ENCODE measurements at places on chromosomes 11 and 22. TPM values are rescaled to one million over a fixed set of nuclear protein-coding genes. Genes with fewer than 3 reads are reported as not detected.

DNA sequence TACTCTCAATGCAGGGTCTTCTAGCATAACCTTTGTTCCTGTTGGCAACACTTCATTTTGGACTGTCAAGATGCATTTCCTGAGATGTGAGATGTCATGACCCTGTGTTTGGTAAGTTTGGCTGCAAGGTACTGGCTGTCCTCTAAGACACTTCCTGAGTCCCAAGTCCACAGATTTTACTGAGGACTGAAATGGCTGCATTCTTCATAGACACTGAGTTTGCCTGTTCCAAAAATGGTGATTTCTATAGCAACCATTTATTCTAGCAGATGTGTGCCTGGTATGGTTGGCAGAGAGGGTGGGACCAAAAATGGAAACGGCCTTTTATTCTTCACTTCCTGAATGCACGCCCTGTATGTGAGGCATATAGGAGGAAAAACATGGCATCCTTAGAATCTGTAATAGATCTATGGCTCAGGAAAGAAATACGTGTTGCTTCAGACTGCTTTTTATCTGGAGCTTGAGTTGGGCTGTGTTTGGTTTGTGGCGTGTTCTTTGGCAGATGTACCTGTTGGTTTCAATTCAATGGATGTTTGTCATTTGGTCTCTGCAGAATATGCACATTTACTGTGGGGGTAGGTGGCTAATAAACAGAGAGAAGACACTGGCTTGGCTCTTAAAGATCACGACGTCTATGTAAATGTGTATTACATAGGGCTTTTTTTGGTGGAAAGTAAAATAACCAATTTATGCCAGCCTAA is 62.4 kb downstream of the ZBTB16 start:
- no peak overlapping the region for H3K4me3 ChIP-seq
- no peak overlapping the region for H3K27ac ChIP-seq
- no peaks in the 10 kb centered on the region for H3K27me3 ChIP-seq
- peaks cover 16% of the 10 kb centered on the region for H3K4me1 ChIP-seq
- H3K36me3 ChIP-seq, result no peaks in the 10 kb centered on the region
- no peak for DNase-seq

GRCh38 chr11:85569525-85569924 is 57.6 kb downstream of the DLG2 start:
- no peaks in the 10 kb centered on the region for H3K27me3 ChIP-seq
- no peak overlapping the region for H3K4me3 ChIP-seq
- no peak for DNase-seq
- H3K4me1 ChIP-seq, result no peaks in the 10 kb centered on the region
- H3K36me3 ChIP-seq, result no peaks in the 10 kb centered on the region

- H3K4me1 ChIP-seq, result no peaks in the 10 kb centered on the region
- H3K27me3 ChIP-seq, result no peaks in the 10 kb centered on the region
- no peaks in the 10 kb centered on the region for H3K36me3 ChIP-seq
- no peak for DNase-seq
These were observed 29.2 kb upstream of the KCNA4 start for GRCh38 chr11:30045921-30046577.

DNA sequence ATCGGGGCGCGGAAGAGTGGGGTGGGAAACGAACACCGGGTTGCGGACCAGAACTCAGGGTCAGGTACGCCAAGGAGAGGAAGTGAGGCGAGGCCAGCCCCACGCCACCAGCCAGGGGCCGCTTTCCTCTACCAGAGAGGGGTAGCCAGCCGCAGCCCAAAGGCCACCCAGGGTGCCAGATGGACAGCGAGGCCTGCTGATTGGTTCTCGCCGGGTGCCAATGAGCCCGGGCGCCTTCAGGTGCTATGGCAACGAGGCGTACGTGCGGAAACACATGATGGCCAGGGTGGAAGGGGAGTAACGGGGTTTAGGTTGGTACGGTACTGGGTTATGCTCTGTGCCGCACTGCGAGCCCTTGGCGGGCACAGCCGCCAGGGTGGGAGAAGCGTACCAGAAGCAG is 128.9 kb downstream of the SERGEF start:
- no peaks in the 10 kb centered on the region for H3K27me3 ChIP-seq
- DNase-seq, result no peak
- H3K4me3 ChIP-seq, result no peak overlapping the region
- no peaks in the 10 kb centered on the region for H3K4me1 ChIP-seq

DNA sequence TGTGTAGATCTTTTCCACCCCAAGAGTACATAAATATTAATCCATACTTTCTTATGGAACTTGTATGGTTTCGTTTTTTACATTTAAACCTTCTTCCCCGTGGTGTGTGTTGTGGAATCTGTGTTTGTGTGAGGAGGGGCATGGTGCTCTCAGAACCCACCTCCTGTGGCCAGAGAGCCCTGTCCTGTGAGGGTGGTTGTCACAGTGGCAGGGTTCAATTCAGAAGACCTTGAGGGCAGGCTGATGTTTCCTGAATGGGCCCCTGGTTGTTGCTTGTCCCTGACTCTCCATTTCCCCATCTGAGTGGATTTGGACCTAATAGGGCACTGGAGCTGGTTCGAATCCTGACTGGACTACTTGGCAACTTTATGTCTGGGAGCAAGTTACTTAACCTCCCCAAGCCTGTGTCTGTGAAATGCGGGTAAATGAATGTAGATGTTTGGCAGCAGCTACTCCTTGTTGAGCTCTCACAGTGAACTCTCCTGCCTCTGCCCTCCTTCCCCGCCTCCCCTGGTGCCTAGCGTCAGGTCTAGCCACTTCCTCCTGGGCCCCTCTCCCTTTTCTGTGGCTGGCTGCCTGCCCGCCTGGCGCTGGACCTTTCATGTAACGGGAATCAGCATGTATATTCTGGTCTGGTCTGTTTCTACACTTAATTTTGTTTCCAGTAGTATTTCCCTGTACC is 7.3 kb downstream of the NEAT1 start:
- peaks cover 3% of the 10 kb centered on the region for H3K36me3 ChIP-seq
- no peak for DNase-seq
- H3K27ac ChIP-seq, result peak overlapping the region; percentile 99
- peaks cover 79% of the 10 kb centered on the region for H3K4me1 ChIP-seq

DNA sequence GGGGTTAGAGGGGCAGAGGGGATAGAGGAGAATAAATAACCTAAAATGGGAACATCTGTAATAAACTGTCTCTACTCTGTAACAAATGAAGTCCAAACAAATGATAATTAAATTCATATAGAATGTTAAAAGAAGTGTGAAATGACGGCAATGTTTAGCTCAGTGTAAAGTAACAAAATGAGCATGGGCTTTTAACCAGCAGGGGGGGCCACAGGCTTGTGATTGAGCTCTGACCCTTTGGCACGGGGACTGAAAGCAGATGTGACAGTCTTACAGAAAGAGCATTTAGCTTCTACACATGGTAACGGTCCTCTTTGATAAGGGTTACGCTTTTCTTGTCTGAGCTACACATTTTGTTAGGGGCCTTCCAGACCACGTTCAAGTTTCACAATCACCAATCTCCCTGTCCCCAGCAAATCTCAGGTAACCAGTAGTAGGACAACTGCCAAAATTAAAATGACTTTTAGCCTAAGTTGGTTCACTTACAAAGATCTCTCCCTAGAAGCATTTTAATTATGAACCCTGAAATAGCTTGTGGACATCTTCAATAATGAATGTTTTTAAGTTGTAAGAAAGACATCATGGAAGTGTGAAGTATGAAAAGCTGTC is 262.5 kb downstream of the DCDC1 start:
- no peaks in the 10 kb centered on the region for H3K27me3 ChIP-seq
- H3K27ac ChIP-seq, result no peak overlapping the region
- H3K4me1 ChIP-seq, result no peaks in the 10 kb centered on the region
- peak; percentile 16 for DNase-seq

GRCh38 chr22:45915841-45916240 is 61.1 kb downstream of the WNT7B start:
- no peaks in the 10 kb centered on the region for H3K4me1 ChIP-seq
- H3K4me3 ChIP-seq, result no peak overlapping the region
- no peak overlapping the region for H3K27ac ChIP-seq

DNA sequence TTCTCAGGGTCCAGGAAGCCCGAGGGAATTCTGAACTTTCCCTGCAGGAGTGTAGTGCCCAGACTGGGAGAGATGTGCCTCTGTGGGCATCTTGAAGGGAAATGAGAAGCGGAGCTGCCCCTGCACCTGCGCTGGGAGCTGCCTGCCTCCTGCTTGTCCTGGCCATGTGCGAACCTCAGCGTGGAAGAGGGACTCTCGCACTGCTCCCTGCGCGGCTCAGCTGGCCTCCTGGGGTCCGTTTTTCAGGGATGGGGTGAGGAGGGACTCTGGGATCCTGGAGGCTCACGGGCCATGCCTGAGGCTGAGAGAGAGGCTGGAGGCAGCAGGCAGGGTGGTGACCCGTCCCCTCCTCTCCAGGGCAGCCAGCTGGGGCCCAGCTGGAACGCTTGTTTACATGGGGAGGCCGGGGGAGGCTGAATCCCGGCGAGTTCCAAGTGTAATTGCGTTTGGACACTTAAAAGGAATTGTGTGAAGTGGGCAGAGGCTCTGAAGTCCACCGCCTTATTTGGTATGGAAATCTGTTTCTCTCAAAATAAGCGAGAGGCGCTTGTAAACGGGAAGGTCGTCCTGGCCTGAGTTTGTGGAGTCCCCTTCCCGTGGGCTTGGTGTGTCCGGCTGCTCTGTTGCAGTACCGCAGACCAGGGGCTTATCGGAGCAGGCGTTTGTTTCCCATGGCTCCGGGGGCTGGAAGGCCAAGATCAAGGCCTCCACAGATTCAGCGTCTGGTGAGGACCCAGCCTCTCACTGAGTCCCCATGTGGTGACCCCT is 1.2 kb upstream of the MRGPRF start:
- H3K27me3 ChIP-seq, result no peaks in the 10 kb centered on the region
- H3K36me3 ChIP-seq, result no peaks in the 10 kb centered on the region
- peak; percentile 57 for DNase-seq
- peak overlapping the region; percentile 95 for H3K27ac ChIP-seq

GRCh38 chr11:133118563-133119268 is 413.6 kb downstream of the OPCML start:
- H3K36me3 ChIP-seq, result no peaks in the 10 kb centered on the region
- H3K27ac ChIP-seq, result no peak overlapping the region
- H3K4me3 ChIP-seq, result no peak overlapping the region
- H3K27me3 ChIP-seq, result no peaks in the 10 kb centered on the region
- H3K4me1 ChIP-seq, result no peaks in the 10 kb centered on the region

DNA sequence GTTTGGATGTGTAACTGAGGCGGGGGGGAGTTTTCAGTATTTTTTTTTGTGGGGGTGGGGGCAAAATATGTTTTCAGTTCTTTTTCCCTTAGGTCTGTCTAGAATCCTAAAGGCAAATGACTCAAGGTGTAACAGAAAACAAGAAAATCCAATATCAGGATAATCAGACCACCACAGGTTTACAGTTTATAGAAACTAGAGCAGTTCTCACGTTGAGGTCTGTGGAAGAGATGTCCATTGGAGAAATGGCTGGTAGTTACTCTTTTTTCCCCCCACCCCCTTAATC is 2.3 kb downstream of the MALAT1 start:
- peak overlapping the region; percentile 93 for H3K27ac ChIP-seq
- no peak for DNase-seq
- peaks cover 20% of the 10 kb centered on the region for H3K4me1 ChIP-seq
- H3K27me3 ChIP-seq, result no peaks in the 10 kb centered on the region
- peaks cover 17% of the 10 kb centered on the region for H3K36me3 ChIP-seq

GRCh38 chr11:72297828-72298227 is 53.9 kb upstream of the PHOX2A start:
- no peaks in the 10 kb centered on the region for H3K27me3 ChIP-seq
- DNase-seq, result no peak
- no peak overlapping the region for H3K27ac ChIP-seq
- peaks cover 98% of the 10 kb centered on the region for H3K36me3 ChIP-seq
- H3K4me3 ChIP-seq, result no peak overlapping the region
- no peaks in the 10 kb centered on the region for H3K4me1 ChIP-seq

GRCh38 chr22:47775686-47776085 is 1013.2 kb downstream of the TBC1D22A start:
- H3K36me3 ChIP-seq, result no peaks in the 10 kb centered on the region
- no peaks in the 10 kb centered on the region for H3K4me1 ChIP-seq
- no peak for DNase-seq

- peak; percentile 73 for DNase-seq
- H3K4me1 ChIP-seq, result peaks cover 16% of the 10 kb centered on the region
- H3K27ac ChIP-seq, result no peak overlapping the region
- H3K27me3 ChIP-seq, result no peaks in the 10 kb centered on the region
- no peak overlapping the region for H3K4me3 ChIP-seq
- H3K36me3 ChIP-seq, result no peaks in the 10 kb centered on the region
These were observed 14.8 kb upstream of the RPS3 start for GRCh38 chr11:75384438-75385080.

DNA sequence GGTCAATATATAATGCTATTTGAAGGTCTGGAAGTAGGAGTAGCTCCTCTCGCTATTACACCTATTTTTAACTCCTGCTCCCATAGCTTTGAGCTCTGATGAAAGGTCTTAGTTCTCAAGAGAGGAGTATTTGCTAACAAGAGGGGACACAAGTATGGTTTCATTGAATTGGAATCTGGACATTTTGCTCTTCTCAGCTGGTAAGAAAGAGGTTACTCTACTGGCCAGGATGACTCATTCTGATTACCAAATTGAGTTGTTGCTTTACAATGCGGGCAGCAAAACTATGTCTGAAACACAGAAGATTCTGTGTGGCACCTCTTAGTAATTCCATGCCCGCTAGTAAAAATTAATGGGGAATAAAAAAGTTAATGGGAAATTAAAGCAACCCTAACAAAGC is 63.6 kb upstream of the EP300 start:
- H3K4me3 ChIP-seq, result no peak overlapping the region
- no peak for DNase-seq
- H3K27ac ChIP-seq, result peak overlapping the region; percentile 79
- no peaks in the 10 kb centered on the region for H3K27me3 ChIP-seq

DNA sequence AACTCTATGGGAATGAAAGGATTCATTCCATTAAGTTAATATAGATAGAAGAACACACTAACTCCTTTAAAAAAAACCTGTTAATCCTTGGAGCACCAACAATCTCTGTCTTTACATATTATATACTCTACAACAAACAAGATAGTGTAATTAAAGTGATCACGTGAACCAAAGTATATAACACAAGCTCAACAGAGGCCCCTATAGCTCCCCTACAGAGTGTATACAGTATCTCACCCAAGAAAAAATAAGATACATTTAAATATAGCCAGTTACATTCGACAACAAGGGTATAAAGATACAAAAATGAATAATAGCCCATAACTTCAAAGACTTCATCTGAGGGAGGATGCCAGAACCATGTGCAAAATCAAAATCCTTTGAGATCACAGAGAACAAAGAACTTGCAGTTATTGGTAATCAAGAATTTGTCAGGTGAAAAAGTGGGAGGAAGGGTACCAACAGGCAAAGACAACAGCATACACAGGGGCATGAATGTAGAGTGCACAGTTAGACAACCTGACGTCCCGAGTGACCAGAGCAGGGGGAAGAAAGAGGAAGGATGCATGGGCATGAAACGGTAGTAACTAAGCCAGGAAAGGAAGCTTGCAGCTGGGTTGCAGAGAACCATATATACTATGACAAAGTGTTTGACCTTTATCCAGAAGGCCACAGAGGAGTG is 4.7 kb downstream of the FCHSD2 start:
- DNase-seq, result no peak

B3GAT1 gene
- total RNA-seq, result 7.8 TPM

LAYN gene
- total RNA-seq, result 4.6 TPM

SAA2 gene
- total RNA-seq, result not detected

ALDH3B1 gene
- 91.6 TPM for total RNA-seq

ACRV1 gene
- not detected for total RNA-seq

KRTAP5-7 gene
- not detected for total RNA-seq

CNGA4 gene
- total RNA-seq, result not detected

SHISAL1 gene
- 0.59 TPM for total RNA-seq
